ENCODE measurements at places on chromosomes 3 and 15.

DNA sequence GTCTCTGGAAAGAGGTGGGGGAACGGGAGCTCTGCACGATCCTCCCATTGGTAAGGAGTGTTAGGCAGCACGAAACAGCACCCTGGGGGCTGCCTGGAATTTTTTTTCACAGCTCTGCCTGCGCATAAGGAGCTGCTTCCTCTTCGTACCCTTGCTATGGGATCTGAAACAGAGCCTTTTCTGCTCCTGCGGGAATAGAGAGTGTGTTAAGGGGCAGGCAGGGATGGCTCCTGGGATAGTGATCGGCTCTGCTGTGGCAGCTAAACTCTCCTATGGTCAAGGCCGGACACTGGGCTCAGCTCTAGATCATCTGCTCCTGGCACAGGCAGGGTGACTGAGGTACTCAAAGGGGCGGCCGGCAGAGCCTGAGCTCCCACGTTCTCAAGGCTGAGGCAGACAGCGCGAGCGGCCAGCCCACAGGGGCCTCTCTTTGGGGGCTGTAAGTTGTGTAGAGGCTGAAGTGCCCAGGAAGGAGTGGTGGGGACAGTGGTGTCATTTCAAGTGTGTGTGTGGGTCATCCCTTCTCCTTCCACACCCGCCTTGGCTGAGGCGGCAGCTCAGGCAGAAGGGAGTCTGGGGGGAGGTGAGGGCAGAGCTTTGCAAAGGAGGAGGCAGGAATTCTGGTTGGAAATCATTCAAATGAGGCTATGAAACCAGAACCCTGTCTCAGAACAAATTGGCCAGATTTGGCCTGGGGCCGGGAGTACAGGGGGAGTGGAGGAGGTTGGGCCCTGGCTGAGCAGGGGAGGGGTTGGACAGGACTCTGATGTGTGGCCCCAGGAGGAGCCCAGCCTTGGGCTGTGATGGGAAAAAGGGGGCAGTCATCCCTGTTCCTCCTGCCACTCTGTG, 31.0 kb downstream of the EPHB3 start:
- DNase-seq, result no peak

DNA sequence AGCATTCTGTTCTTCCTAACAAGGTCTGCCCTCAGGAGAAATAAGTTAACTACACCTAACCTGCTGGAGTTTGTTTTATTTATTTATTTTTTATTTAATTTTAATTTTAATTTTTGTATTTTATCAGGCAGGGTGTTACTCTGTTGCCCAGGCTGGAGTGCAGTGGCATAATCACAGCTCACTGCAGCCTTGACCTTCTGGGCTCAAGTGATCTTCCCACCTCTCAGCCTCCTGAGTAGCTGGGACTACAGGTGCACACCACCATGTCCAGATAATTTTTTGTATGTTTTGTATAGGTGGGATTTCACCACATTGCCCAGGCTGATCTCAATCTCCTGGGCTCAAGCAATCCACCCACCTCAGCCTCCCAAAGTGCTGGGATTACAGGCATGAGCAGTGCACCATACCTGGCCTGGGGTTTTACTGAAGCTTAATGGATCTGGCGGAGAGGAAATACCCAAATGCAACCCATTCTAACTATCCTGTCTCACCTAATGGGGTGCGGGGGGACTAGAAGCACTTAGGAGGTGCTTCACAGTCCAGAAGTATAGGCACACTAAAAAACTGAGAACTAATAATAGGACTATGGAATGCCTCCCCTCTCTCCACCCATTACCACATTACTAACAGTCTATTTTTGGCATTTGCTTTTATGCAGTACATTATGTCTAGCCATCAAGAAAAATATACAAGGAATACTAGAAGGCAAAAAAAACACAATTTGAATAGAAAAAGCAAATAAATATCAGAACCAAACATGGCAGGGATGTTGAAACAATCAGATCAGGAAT, 61.4 kb downstream of the TTBK2 start:
- no peak for DNase-seq

DNA sequence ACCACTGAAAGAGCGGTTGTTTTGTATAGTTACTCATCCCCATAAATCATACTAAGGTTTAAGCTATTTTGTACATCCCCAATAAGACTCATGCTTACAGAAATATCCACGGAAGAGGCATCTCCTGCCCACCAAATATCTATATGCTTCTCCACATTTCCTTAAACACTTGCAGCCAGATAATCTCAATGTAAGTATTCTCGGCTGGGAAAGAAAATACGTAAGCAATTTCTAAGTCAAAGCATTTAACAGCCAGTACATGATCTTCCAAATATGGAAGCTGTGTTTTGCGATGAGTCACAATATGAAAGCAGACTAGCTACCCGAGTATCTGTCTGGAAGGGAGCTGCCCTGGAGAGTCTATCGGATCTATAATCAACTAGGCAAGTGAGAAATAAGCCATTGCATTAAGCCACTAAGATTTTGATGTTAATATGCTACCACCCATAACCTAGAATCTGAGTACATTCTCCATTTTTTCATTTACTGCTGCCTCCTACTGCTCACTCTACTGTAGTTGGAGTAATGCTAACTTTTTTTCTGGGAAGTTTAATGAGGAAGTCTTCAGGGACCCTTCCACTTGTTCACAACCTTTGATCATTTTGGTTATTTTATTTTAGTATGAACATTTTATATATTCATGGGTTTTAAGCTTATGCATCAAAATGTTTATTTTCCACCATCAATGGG, 26.9 kb upstream of the ZMAT3 start:
- no peak for DNase-seq

GRCh38 chr3:169455472-169455871, 208.0 kb downstream of the MECOM start:
- DNase-seq, result no peak

DNA sequence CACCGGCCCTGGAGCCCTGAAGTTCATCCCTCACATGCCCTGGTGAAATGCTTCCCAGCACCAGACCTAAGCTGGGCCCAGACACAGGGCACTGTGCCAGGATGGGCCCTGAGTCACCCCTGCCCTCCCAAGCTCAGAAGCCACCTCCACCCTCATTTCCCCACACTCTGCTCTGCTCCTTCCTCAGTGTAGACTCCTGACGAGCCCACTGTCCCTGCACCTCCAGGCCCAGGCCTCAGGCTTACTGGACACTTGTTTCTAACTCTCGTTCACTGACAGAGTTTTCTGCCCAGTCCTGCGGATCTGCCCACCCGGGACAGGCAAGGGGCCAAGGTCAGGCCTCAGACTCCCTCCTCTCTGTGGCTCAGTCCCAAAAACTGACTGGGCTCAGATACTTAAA, 112.6 kb upstream of the RNF7 start:
- DNase-seq, result no peak

DNA sequence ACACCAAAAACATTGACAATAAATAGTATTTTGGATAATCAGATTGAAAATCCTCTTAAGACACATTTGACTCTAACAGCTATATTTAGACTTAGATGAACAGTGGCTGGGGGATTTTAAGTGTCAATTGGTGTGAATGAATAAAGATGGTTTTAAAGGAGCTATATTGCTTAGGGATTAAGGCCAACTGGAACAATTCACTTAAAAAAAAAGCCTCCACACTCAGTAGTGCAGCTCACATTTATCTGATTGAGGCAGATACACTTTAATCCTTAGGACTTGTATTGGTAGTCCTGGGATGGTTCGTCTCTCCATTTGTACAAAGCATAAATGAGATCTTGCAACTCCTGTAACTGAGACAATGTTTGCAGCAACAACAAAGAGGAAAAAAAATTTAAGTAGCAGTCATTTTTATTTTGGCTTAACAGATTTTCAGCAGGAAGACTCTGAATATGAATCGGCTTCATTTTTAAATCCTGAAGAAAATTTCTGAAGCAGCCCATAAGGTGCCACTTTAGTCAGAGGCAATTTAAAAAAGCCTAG, 112.0 kb downstream of the UACA start:
- no peak for DNase-seq

- no peak for DNase-seq
Observed at GRCh38 chr3:37163262-37164015, 10.9 kb downstream of the LRRFIP2 start.

- no peak for DNase-seq
Observed at GRCh38 chr15:48992096-48992495, 28.4 kb upstream of the SHC4 start.

GRCh38 chr3:128727485-128727884, 1.5 kb downstream of the RAB7A start:
- DNase-seq, result no peak

GRCh38 chr15:64017082-64017588, 29.1 kb downstream of the DAPK2 start:
- DNase-seq, result no peak

- no peak for DNase-seq
Observed at GRCh38 chr3:14117468-14118399, 6.9 kb downstream of the CHCHD4 start.

DNA sequence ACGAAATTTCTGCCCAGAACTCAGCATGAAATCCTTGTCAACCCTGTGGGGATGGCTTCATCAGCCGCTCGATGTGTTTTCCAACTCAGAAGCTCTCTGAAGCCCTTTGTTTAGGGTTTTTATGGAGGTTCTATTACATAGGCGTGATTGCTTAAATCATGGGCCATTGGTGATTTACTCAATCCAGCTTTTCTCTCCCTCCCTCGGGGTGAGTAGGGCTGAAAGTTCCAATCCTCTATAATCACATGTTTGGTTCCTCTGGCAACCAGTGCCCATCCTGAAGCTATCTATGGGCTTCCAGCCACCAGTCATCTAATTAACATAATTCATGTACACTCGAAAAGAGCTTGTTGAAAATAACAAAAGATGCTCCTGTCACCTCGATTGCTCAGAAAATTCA, 51.6 kb downstream of the GATM start:
- DNase-seq, result no peak
